ENCODE measurements at places on chromosomes 1 and 21. TPM values are rescaled to one million over a fixed set of nuclear protein-coding genes. Genes with fewer than 3 reads are reported as not detected.
A peak's percentile ranks its signal among the peaks of the same experiment; 100 is the strongest.

- DNase-seq, result no peak
- H3K4me1 ChIP-seq, result peaks cover 28% of the 10 kb centered on the region
- no peak overlapping the region for H3K4me3 ChIP-seq
- no peaks in the 10 kb centered on the region for H3K36me3 ChIP-seq
- no peak overlapping the region for H3K27ac ChIP-seq
Observed at GRCh38 chr1:109801791-109802135, 38.0 kb upstream of the EPS8L3 start.

- no peak overlapping the region for H3K27ac ChIP-seq
- no peaks in the 10 kb centered on the region for H3K36me3 ChIP-seq
- DNase-seq, result no peak
- H3K4me3 ChIP-seq, result no peak overlapping the region
- H3K4me1 ChIP-seq, result no peaks in the 10 kb centered on the region
Observed at GRCh38 chr1:115781343-115781742, 12.8 kb upstream of the CASQ2 start.

Gene RXRG
- total RNA-seq, result 2.3 TPM

Gene CD34
- 63.8 TPM for total RNA-seq

GRCh38 chr1:95072117-95072516 lies 634 bp downstream of the ALG14 start:
- no peak for DNase-seq
- H3K36me3 ChIP-seq, result peaks cover 6% of the 10 kb centered on the region
- H3K4me1 ChIP-seq, result no peaks in the 10 kb centered on the region
- H3K4me3 ChIP-seq, result peak overlapping the region; percentile 66
- H3K27me3 ChIP-seq, result no peaks in the 10 kb centered on the region

GRCh38 chr1:208160259-208160819 lies 83.8 kb downstream of the PLXNA2 start:
- no peaks in the 10 kb centered on the region for H3K36me3 ChIP-seq
- H3K4me1 ChIP-seq, result peaks cover 86% of the 10 kb centered on the region
- peak overlapping the region; percentile 32 for H3K27ac ChIP-seq
- no peak overlapping the region for H3K4me3 ChIP-seq
- no peak for DNase-seq

Gene MYOCOS
- not detected for total RNA-seq

GRCh38 chr1:114234408-114235124 lies 80.9 kb upstream of the SYT6 start:
- DNase-seq, result no peak
- H3K27ac ChIP-seq, result no peak overlapping the region
- H3K4me1 ChIP-seq, result peaks cover 6% of the 10 kb centered on the region
- no peaks in the 10 kb centered on the region for H3K27me3 ChIP-seq
- H3K36me3 ChIP-seq, result no peaks in the 10 kb centered on the region

Gene CD164L2
- not detected for total RNA-seq

GRCh38 chr1:24317081-24317480 lies 2.1 kb upstream of the GRHL3 start:
- H3K27ac ChIP-seq, result no peak overlapping the region
- H3K4me1 ChIP-seq, result peaks cover 2% of the 10 kb centered on the region
- DNase-seq, result no peak
- H3K36me3 ChIP-seq, result no peaks in the 10 kb centered on the region

DNA sequence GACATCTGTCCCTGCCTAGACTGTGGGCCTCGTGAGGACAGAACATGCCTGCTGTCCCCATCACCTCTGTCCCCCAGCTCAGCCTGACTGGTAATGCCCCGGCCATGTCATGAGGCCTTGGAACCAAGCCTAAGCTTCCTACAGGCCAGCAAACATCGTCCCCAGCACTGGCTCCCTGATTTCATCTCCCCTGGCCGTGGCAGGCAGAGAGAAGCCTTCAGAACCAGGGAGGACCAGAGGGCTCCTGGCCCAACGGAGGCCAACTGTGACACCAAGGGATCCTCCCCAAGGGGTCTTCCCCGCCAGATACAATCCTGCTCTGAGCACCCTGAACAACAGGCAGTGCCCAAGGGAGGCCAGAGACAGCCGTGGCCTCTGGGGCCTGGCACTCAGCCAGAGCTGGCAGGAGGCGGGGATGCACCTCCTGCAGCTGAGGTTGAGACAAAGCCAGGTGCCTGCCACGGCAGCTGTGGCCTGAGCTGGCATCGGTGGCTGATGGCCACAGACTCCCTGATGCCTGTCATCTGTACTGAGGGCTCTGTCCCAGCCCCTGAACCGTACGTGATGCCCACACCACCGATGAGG lies 9.9 kb upstream of the NPHP4 start:
- H3K27ac ChIP-seq, result peak overlapping the region; percentile 89
- H3K4me3 ChIP-seq, result no peak overlapping the region
- no peak for DNase-seq
- H3K36me3 ChIP-seq, result no peaks in the 10 kb centered on the region
- H3K4me1 ChIP-seq, result peaks cover 4% of the 10 kb centered on the region
